ENCODE measurements at places on chromosomes 1 and 21.

- no peak for DNase-seq
Observed at GRCh38 chr1:229716704-229717103, 90.7 kb downstream of the URB2 start.

DNA sequence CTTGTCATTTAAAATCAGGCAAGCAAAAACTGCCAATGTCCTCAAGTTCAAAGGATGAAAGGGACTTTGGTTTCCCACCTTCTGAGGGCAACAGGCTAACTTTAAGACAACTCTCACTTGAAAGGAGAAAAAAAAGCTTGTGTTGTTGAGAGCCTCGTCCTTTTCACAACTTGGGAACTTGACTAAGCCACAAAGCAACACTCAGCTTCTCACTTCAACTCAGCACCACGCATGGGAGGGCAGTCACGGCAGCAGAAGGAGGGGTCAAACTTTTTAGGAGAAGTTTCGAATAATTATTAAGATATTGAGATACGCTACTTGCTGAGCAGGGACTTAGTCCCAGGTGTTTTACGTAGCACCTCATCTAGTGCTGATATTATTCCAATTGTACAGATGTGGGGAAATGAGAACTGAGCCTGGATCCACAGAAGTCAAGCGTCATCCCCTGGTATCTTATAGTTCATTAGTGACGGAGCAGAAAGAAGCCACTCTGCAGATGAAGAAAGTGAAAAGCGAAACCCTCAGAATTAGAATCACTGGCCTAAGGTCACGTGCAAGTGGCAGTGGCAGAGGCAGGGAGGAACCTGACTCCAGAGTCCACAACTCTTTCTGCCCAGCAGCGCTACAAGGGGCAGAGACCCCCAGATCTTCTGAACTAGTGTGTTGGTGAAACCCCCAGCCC is 83.6 kb downstream of the JAK1 start:
- no peak for DNase-seq

DNA sequence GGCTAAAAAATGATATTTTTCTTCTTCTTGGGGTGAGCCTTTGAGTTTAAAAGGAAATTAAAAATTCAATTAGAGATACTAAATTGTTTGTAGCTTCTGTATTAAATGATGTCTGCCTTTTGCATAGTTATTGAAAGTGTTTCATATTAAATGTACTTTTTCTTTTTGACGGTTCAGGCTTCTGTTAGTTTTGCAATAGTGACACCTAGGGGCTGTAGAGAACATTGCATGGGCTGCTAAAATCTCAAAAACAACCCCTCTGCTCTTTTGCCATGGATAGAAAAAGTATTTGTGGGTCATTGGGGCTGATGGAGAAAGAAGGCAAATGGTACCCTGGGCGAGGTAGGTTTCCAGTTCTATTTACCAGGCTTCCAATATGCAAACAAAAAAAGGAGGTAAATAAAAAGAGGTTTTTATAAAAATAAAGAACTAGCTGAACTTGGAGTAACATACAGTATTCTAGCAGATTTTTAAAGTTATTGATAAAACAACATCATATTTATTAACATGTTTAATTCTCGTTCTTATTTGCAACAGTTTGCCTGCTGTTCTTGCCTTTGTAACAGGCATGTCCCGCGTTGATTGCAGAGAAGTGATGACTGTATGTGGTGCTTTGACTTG is 115.4 kb upstream of the HOOK1 start:
- DNase-seq, result no peak

DNA sequence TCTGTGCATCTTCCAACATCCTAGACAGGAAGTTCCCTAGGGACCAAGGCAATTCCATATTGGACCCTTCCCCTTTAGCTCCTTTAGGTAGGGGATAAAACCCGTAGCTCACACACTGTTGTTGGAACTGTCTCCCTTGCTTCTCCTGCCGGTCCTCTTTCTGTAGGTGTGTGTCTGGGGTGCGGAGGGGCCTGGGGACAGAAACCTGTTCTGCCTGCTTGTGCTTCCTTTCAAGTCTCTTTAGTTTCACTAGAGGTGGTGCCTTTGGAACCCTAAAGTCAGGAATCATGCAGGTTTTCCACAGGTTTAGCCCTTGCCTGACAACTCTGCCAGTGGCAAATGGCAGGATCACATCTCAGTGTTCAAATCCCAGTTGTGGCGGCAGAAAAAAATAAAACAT is 74.6 kb upstream of the PTGFRN start:
- DNase-seq, result no peak

DNA sequence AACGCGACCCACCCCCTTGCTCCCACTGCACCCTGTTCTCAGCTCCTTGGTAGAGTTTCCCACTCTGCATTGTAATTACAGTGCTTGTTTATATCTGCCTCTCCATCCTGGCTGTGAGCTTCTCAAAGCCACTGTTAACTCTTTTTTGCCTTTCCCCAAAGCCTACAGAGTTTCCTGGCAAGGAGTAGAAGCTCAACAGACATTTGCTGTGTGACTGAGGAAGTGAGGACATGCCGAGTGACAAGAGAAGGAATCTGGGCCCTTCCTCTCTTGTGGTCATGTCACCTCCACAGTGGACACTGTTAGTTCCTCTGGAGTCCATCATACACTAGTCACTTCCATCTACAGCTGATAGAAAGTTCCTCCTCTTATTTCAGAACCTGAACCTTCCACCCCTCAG is 6.1 kb upstream of the IGSF8 start:
- DNase-seq, result no peak

Data from amygdala (tissue), 56 donors.